Activated T-cell treated with anti-CD3 and anti-CD28 coated beads, Interleukin-2, amount 50 U/mL, for 72 hours (primary cell): ENCODE measurements at places on chromosomes 5 and 9. TPM values are rescaled to one million over a fixed set of nuclear protein-coding genes. Genes with fewer than 3 reads are reported as not detected.

DNA sequence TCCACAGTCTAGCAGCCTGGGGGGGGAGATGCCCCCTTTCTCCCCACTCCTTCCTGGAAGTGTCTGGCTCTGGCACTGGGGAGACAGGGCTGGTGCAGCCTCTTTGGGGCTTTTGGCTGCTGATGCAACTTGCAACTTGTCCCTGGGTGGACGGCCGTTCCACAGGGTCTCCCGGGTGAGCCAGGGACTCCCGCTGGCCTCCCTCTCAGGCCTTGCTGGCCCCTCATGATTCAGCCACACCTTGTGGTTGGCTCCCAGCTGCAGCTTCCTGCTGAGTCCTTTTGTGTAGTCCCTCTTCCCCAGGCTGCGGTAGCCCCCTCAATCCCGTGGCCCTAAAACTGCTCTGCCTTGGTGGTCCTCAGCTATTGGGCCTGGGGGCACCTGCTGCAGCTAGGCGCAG lies 283.5 kb downstream of the PBX3 start:
- no peak for DNase-seq

GRCh38 chr5:117461403-117461802 lies 886.8 kb upstream of the SEMA6A start:
- no peak for DNase-seq

DNA sequence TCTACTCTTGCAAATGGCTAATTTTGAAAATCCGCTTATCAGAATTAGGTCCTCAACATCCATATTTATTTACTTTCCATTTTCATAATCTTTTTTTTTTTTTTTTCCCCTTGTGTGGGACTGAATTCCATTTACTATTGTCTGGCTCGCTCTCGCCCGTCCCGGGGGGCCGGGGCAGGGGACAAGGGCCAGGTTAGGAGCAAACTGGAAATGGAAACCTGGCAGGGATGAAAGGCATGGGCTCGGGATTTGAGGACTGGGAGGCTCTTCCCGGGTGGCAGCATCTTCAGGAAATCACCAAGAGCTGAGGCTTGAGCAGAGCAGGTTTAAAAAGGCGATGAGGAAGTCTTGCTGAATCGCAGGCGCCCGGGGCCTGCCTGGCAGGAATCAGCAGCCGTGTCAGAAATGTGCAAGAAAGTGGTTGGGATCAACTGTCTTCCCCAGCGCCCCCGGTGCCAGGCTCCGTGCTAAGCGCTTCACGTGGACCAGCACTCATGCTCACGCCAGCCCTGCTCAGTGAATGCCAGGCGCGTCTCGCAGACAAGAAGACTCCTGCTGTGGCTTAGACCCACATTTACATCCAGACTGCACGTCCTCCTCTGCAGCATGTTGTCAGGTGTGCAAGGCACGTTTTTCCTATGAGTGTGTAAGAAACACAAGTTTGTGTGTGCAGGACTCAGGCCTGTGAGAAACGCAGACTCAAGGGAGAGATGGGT lies 66.3 kb upstream of the UNC5A start:
- DNase-seq = no peak

DNA sequence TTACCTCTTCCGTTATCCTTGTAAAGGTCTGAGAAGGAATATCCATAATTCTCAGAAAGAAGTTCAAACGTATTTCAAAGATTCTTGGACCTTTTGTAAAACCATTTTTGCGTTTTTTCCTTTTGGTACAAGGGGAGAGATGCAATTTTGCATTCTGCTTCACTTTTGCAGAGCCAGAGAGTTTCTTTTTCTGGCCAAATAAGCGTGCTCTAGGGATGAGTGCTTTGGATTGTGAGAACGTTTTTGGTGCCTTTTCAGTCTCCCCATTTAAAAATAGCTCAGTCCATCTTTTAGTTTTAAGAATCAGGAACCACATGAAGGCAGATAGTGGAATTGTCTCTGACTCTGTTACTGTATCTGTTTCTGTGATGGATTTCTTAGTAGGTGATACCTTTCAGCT lies 1.5 kb downstream of the ARHGAP26 start:
- DNase-seq = no peak

DNA sequence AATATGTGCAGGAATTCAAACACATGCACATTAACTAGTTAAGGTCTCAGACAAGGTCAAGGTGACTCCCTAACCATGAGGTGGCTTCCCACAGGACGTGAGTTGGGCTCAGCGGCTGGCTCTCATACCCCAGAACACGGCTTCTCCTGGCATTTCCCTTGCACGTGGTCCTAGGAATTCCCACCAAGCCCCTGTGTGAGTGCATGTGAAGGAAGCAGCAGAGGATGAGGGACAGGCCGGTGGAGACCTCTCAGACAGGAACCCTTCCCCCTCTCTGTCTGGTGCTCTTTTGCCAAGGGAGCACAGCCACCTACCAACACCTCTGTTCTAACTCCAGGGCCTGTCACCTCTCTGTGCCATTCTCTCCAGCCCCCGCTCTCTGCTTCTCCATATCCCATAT lies 271.0 kb downstream of the FSTL4 start:
- DNase-seq = no peak

GRCh38 chr5:144048259-144048856 lies 122.1 kb downstream of the YIPF5 start:
- no peak for DNase-seq

DNA sequence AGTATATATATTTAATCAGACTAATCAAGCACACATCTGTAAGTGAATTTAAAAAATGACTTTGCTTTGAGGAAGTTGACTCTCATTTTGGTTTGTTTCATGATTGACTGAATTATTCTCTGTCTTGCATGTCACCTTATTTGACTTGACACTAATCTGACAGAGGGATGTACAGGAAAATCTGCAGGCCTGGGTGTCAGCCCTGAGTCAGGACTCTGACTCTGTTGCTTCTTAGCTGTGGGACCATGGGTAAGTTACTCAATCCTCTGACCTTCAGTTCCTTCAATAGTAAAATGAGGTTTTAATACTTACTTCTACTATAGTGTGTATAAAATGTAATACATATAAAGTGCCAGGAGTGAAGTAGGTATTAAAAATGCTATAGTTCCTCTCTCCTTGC lies 415.9 kb downstream of the ARHGEF28 start:
- DNase-seq = no peak

DNA sequence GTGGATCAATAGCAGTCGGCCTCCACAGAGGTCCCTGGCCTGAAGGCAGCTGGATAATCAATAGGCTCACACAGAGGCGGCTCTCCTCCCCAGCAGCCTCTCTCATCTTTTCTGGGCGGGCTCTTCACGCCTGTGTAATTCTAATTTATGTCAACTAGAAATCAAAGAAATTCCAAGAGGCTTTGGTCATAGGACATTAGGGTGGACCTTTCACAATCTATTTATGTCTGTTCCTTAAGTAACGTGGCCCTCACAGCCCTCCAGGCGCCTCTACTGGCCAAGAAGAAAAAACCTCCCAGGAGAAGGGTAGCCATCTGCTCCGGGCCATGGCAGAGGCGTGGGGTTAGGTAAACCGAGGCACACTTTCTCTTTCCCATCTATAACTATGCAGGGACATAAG lies 205.1 kb upstream of the EFNA5 start:
- DNase-seq = no peak

The SLC31A2 gene
- 3.9 TPM for total RNA-seq

The HTR1A gene
- total RNA-seq = not detected
